ENCODE measurements at places on chromosomes 3 and 15.

- DNase-seq, result no peak
These were observed 551 bp downstream of the PML start for GRCh38 chr15:73994912-73995622.

DNA sequence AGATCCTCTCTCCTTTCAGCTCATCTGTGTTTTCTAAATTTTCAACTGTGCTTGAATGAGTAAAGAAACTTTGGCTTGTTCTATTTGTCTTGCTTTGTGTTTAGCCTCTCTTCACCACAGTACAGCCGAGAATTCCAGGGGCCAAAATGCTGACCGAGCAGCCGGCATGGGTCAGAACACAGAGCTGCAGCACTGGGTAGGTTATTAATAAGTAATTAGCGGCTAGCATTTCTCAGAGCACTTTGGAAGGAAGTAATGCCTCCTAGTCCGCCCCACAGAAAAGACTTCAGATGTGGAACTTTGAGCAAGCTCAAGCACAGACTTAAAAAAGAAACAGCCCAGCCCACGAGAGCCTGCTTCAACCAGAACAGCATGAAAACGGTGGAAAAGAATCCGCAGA is 343.9 kb downstream of the ARRDC4 start:
- no peak for DNase-seq

DNA sequence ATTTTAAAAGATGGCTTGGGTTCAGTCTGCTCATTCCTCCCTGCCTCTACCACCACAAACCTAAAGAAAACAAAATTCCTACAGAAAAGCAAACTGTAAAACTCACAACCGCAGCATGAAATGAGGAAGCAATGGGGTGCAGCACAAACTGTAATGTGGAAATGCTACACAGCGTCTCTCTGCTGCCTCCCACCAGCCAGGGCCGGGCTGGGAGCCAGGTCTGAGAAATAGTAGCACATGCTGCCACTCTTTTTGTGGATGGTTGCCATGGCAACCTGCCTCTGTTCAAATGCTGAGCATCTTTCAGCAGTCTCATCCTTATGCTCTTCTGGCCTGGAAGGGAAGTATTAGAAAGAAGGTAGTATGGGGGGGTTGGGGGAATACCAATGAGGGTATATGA is 55.4 kb downstream of the EOMES start:
- no peak for DNase-seq

DNA sequence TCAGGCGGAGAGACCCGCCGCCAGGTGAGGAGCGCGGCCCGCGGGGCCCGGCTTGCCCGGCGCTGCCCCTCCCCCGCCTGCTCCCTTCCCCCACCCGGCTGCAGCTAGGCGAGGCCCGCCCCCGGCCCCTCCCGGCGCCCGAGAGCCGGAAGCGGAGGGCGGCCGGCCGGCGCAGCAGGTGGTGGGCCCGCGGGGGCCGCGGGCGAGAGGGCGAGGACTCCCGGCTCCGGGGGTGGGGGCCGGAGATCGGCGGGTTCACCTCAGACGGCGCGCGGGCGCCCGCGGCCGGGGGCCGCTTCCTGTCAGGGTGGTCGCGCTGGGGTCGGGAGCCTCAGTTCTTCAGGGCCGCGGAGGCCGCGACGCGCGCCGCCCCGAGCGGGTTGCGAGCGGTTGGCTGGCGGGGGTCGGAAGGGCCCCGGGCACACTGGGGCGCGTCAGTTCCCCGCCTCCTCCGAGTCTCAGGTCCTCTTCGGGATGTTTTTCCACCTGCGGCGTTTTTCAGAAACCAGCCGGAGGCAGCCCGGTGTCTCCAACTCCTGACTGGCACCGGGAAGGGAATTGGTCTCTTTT is 395 bp downstream of the ZFAND6 start:
- DNase-seq, result no peak

DNA sequence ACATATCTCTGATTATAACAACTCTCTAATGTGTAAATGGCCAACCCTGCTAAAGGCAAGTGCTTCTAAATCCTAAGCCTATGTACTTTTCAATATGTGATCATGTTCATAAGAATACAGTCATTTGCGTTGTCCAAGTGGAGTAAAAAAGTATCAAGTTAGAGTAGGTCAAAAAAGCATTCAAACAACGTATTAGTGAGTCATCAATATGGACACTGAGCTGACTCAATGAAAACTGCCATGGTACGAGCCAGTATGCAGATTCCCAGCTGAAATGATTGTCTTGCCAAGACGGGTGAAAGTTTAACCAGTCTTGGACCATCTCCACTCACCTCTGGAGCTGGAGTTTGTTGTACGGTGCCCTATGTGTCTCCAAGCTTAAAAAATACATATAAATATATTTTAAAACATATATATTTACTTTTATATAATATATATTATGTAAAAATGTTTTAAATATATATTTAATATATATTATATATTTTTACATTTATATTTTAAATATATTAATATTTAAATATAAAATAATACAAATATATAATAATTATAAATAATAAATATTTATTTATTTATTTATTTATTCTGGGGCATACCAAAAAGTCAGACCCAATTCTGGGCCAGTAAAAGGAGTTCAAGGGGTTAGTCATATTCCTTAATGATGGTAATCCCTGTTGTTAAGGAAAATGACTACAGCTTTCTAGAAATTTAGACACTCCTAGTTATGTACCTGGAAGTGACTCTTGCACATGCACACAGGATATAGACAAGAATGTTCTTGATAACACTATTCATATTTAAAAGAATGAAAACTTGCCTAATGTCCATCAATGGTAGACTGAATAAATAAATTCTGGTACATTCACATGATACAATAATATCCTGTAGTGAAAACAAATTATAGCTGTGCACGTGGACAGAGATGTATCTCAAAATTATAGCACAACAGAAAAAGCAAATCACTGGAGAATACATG is 27.2 kb downstream of the PLSCR4 start:
- no peak for DNase-seq

DNA sequence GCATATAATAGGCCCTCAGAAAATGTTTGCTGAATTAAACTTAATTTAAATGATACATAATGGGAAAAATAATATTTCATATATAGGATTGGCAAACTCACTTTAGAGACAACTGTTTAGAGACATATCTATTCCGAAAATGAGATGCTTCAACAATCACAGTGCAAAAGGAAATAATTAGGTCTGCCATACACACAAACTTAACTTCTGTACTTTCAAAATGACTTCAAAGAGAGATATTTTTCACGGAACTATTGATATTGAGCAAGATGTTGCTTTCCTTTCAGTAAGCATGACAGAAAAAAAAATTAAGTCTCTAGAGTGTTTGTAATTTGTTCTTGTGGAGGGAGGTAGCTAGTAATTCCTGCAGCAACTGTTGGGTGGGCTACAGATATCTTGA is 769.5 kb downstream of the TUSC7 start:
- DNase-seq, result no peak

DNA sequence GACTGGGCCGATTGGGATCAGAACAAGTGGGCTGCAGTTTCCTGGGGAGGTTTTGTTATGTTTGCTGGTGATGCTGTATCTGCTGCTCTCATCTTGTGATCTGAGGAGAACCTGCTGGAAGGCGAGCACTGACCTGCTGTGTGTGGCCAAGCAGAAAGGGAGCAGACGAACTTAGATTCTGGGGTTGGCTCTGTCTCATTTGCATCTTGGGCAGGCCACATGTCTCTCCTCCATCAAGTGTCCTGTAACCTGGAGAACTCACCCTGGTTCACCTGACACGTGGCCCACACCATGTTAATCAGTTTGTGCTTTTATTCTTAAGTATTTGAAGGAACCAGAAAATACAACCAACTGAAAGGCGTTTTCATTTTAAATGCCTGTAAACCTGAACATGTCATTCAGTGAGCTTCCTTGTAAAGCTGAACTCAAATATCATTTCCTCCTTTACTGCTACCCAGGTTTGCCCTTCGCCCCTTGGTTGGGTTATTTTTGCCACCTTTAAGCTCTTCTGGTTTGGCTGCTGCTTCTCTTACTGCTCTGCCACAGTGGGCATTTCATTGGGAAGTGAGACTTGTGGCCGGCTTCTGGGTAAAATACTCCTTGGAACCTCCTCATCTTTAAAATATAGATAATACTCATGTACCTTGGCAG is 33.5 kb upstream of the TRAK1 start:
- DNase-seq, result no peak

- no peak for DNase-seq
These were observed 25.9 kb upstream of the SPRED1 start for GRCh38 chr15:38226608-38227266.
